GM03348 (cell line): ENCODE measurements at places on chromosomes 5 and 9.
A peak's percentile ranks its signal among the peaks of the same experiment; 100 is the strongest.

DNA sequence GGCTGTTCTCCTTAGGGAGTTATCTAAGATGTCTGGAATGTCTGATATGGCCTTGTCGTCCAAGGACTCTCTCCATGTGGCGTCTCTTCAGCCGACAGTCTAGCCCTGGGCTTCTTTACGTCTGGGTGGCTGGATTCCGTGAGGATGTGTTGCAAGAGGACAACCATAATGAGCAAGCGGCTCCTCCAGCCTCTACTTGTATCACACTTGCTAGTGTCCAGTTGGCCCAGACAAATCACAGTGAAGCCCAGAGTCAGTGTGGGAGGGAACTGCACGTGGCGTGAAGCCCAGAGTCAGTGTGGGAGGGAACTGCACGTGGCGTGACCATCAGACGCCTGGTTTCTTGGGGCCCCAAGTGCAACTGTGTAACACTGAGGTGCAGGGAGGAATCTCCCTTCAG, 61.1 kb downstream of the COL23A1 start:
- no peak for DNase-seq

GRCh38 chr5:42784132-42784531, 27.5 kb downstream of the CCDC152 start:
- no peak for DNase-seq

- no peak for DNase-seq
Observed at GRCh38 chr9:134028575-134029247, 3.4 kb downstream of the BRD3OS start.

GRCh38 chr5:177183142-177183541, 49.6 kb downstream of the NSD1 start:
- DNase-seq, result no peak

DNA sequence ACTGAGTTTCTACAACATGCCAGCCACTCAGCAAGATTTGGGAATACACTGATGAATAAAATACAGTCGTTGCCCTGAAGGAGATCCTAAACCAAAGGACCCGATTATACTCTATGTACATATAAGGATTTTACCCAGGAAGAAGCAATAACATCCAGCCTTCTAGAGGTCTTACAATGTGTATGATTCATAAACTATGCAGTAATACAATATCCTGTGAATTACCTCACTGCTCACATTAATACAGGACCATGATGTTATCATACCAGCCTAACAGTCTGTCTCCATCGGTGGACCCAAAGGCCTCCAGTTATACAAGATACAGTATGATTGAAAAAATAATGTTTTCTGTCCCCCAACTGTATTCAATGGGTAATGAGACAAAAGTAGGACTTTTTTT, 310.5 kb upstream of the TRPM3 start:
- DNase-seq, result no peak

- DNase-seq, result no peak
Observed at GRCh38 chr9:128077847-128078503, 9.9 kb downstream of the SLC25A25 start.

DNA sequence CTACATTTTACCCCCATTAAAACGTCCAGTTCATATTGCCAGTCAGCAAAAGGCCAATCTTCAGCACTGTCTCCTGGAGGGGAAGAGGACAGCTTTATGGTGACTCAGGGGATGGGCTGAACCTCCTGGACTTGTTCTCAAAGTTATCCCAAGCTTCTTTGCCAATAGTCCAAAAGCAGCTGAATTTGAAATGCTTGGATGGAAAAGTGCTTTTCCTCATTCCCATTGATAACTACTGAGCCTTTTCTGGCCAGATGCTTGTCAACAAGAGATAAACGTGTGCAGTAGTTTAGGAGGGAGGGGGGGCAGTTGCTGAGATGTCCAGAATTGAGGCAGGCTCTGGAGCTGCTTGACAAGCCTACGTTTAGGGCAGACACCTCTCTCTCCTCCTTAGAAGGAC, 43.5 kb downstream of the MTX3 start:
- DNase-seq, result no peak

DNA sequence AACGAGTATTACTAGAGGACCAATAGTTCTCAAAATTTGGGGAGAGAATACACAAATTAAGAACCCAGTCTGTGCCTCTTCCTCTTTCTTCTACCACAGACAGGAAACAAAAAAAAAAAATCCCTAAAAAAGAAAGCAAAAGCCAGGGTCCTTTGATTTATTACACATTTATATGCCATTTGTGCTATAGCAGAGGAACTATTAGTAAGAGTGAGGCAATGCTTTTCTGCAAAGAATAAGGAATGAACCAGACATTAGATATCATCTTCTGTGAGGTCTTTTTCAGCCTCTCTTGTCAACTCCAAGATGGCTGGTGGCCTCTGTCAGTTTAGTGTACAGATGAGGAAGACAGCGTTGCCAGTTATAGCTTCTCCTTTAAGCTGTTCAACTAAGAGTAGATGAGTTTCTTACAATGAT, 127.6 kb downstream of the RFX3 start:
- DNase-seq, result no peak

- no peak for DNase-seq
Observed at GRCh38 chr5:107217721-107218130, 453.0 kb downstream of the EFNA5 start.

GRCh38 chr5:138245717-138246116, 28.7 kb downstream of the GFRA3 start:
- no peak for DNase-seq

GRCh38 chr9:134959971-134960310, 42.2 kb upstream of the FCN1 start:
- DNase-seq, result no peak

DNA sequence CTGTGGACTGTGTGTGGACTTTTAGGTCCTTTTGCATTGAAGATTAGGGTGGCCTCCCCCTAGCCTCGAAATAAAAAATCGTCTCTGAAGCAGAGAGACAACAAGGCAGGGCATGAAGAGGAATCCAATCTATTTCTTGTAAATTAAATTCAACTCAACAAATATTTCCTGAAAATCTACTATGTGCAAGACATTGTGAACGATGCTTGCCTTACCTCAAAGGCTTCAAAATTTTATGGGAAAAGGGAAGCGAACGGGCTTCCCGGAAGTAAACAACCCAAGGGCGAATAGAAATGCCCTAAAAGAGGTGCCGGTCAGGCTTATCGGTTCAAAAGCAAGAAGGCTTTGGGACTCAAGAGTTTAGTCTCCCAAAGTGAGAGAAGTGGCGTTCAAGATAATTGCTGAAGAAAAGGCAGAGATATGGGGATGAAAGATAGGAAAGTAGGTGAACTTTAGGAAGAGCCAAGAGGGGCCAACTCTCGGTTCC, 525 bp downstream of the KIF24 start:
- DNase-seq, result no peak

- no peak for DNase-seq
Observed at GRCh38 chr9:132753593-132753880, 83.3 kb downstream of the GTF3C4 start.

DNA sequence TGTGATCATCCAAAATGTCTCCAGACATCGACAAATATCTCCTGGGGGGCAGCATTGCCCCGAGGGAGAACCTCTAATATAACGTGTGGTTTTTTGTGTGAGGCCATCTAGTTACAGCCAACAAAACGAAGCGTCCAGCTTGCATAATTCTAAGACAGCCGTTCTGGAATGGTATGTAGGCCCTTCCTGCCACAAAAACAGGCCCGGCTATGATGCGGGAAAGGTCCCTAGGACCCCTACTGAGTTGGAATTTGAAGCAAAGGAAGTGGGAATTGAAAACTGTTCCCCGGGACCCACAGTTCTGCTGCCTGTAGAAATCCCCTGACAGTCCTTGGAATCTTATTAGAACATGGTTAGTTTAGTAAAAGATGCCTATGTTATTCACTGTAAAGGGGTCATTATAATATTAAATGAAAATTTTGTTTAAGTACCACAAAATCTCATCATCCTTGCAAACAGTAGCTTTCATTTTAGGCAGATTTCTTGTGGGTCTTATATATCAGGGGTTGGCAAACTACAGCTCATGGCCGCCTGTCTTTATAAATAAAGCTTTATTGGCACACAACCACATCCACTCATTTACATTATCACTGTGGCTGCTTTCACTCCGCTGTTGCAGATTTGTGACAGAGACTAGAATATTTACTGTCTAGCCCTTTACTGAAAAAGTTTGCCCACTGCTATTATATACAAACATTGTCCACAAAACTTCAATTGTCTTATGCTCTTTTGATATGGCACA, 70.7 kb downstream of the MSX2 start:
- DNase-seq, result no peak

GRCh38 chr9:115118879-115119218, 892 bp upstream of the TNC start:
- peak; percentile 72 for DNase-seq

GRCh38 chr5:133233616-133234015, 181.8 kb downstream of the HSPA4 start:
- DNase-seq, result no peak

- DNase-seq, result no peak
Observed at GRCh38 chr5:77204967-77205366, 5.5 kb upstream of the PDE8B start.

DNA sequence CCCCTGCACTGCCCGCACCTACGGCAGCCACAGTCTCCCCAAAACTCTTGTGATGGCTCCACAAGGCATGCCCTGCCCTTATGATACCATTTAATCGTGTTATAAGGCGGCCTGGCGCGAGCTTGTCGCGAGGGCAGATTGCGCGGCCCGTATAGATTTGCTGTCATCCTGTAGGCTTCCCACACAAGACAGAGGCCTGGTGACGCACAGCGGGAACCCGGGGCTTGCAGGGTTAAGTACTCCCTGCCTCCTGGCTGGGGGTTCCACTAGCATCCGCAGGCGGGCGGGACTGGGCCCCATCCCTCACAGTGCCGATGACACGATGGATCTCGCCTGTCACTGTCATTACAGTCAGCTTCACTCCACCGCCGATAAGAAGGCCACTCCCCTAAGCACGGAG, 364.9 kb upstream of the IRX2 start:
- DNase-seq, result no peak

GRCh38 chr5:60672693-60673264, 27.2 kb downstream of the DEPDC1B start:
- no peak for DNase-seq

GRCh38 chr9:33017283-33018041, 7.6 kb upstream of the DNAJA1 start:
- no peak for DNase-seq

DNA sequence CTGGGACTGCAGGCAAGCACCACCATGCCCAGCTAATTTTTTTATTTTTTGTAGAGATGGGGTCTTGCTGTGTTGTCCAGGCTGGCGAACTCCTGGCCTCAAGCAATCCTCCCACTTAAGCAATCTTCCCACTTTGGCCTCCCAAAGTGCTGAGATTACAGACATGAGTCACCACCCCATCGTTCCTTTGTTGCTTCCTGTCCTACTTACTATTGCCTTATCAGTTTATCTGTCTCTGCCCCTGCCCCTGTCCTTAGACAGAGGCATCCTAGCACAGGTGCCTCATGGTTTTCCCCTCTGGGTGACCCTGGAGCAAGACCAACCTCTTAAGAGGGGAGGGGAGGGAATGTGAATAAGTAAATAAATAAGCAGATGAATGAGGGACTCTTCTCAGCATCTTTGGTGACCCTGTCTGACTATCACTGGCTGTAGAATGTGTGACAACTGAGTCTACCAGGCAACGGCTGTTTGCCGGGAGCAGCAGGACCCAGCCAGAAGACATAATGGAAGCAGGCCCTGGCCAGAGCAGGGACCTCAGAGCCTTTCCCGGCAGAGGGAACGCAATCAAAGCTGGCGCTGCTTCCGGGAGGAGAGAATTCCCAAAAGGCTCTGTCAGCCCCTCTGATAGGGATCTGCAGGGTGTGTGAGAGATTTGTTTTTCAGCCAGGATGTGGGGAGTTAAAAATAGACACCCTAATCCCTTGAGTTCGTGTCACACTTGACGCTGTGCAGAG, 43.8 kb upstream of the DAB2IP start:
- peak; percentile 33 for DNase-seq

GRCh38 chr5:1826235-1826980, 25.2 kb downstream of the NDUFS6 start:
- DNase-seq, result no peak

- DNase-seq, result peak; percentile 1
Observed at GRCh38 chr5:22852807-22853660, at the start of gene CDH12. CDH12 (minus strand) TSS chr5:22853344.

DNA sequence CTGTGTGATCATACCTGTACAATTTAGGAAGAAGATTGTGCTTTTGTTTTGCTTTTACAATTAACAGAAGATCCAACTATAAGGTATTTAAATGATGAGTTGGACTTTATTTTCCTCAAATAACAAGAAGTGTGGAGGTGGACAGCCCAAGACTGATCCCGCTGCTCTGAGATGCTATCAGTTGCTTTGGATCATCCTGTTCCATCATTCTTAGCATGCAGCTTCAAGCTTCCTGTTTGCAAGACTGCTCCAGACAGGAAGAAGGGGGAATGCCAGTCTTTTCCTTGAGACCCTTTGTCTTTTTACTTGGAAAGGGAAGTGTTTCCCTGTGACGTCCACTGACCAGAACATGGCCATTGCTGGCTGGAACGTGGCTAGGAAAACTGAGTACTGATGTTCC, 250.8 kb downstream of the ZSWIM6 start:
- DNase-seq, result no peak

GRCh38 chr9:133048595-133048994, 13.2 kb upstream of the CEL start:
- DNase-seq, result peak; percentile 71

DNA sequence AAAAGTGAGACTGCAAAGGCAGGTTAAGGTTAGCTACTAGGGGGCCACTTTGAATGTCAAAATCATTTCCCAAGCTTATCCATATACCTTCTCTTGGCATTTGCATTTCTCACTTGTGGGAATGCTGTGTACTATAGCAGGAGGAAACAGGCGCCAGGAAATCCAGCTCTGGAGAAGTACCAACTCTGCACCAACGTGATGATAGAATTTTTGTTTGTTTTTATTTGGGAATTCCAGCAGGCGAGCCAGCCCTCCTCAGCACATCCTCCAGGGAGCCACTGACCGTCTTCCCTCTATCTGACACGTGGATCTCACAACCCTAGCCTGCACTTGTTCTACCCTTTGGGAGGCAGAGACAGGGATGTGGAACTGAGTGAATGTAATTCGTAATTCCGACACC, 318.0 kb downstream of the ACTL7B start:
- DNase-seq, result no peak

DNA sequence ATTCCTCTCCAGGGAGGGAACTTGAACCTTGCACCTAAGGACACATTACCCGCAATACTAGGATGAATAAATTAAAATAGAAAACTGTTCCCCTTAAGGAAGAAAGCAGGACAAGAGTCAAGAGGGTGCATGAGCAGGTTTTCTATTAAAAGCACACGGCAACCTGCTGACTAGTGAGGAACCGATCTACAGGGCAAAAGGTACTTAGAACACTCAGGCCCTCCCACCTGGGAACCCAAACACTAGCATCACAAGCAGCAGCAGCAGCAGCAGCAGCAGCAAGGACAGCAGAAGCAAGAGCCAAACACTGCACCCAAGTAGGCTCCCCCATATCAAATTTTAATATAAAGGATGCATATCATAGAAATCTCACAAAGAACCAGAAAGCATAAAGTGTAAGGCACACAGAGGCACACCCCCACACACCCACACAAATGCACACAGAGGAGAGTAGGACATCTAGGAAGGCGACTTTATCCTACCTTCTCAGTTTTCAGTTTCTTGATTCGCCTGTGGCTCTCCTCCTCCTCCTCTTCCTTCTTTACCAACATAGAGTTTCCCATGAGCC, 2.8 kb downstream of the ZNF608 start:
- DNase-seq, result no peak
